ENCODE measurements at places on chromosomes 2 and 18.
A peak's percentile ranks its signal among the peaks of the same experiment; 100 is the strongest.

- DNase-seq: no peak
These were observed 122.0 kb downstream of the COPS8 start for GRCh38 chr2:237207646-237208045.

- peak; percentile 7 for DNase-seq
These were observed 118.9 kb downstream of the CCDC102B start for GRCh38 chr18:68916734-68917133.

DNA sequence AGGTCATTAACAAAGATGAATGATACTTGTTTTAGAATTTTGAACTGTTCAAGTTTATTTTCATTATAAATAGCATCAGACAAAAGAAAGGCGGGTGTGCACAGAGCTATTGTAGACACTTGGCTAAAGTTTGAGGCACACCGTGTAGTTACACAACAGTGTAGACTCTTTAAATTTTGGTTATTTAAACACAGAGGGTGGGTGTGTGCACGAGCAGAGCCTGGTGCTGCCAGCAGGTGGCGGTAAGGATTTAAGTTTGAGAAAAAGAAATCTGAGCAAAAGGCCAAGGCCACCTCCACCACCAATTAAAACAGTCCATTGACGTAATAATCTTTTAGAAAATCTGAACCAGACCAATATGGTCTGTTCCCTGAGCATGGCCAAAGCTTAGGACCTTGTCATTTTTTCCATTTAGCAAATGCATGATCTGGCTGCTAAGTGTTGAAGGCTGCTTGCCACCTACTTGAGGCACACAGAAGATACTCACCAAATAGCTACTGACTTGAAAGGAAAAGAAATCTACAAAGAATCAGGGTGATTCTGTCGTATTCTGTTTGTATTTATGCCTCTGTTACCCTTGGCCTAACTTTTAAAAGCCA lies 14.3 kb downstream of the COPS7B start:
- DNase-seq: peak; percentile 40

DNA sequence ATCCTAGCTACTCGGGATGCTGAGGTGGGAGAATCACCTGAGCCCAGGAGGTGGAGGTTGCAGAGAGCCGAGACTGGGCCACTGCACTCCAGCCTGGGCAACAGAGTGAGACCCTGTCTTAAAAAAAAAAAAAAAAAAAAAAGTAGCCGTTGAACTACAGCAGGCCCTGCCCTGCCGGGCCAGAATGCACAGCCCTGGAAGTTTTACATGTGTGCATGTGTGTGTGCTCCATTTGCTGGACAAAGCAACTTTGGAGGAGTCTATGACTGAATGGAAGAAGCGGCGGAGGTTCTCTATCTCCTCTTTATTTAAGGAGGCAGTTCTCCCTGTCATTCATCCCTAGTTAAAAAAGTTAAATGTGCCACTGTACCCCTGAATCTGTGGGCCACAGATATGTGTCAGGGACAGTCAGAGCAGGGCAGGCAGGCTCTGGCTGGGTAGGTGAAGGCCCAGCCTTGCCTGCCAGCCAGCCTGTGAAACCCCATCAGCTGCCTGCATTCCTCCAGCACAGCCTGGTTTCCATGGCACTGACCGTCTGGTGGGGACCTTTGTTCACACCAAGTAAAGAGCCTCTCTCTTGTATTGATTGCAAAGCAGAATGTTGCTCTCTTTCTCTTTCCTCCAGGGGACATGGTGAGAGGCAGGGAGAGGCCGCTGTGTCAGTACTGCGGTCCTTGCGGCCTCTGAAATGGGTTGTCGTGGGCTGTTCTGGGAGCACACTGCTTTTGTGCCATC lies 10.9 kb downstream of the LIPG start:
- no peak for DNase-seq

DNA sequence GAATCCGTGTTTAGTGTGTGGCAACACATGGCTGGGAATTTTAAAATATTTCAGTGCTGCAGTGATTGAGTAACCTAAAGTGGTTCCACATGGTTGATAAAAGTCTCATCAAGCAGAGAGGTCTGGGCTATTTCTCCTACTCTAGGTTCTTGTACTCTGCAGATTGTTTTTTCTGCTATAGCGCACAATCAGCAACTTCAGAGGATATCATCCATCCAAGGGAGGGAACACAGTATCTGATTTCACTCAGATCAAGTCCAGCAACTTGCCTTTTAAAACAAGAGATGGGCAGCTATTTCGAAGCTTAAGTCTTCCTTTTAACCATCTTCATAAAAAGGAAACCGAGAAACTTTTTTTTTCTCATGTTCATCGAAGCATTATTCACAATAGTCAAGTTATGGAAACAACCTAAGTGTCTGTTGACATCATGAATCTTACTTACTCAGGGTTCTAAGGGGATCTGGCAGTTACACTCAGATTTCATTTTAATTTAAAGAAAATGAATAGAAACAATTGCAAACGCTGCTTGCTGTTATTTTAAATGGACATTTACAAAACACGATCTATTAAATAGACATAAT lies 172.7 kb upstream of the TRIB2 start:
- DNase-seq: peak; percentile 22

- no peak for DNase-seq
These were observed 3.2 kb downstream of the CD226 start for GRCh38 chr18:69944436-69944835.

- no peak for DNase-seq
These were observed 27.9 kb downstream of the TMEM17 start for GRCh38 chr2:62478093-62478580.

DNA sequence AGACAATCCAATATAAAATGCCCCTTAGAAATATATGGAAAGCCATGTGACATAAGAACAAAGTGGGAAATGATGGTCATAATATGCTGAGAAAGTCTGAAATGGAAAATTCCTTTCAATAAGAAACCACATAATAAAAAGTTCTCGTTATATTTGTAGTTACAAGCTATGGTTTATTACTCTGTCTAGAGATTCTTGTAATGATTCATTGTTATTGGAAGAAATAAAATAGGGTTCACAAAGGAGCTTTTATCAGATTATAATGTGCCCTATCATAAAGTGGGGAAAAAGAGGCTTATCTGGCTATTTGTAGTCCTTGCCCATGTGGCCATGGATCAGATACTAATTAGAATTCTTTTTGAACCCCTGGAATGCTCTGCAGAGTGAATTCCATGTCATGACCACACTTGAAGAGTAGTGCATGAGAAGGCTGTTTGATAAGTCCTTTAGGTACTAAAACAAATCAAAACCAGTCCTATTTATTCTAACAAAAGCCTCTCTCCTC lies 420.7 kb upstream of the NRP2 start:
- DNase-seq: no peak

DNA sequence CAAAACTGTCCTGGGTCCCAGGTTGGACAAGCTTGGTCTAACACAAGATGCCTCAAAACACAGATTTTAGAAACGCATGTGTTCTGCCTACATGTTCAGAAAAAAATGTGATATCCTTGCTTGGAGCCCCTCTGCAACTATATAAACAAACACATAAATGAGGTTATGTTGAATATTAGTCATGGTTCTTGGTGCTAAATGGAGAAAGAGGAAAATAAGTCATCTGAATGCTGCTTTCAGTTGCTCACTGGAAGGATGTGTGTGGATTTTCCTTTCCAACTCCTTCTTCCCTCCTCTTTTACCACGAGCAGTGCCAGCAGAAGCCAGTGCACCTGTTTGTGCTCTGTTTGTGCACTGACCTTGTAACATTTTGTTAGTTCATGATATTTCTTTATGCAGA lies 85.3 kb downstream of the PIEZO2 start:
- no peak for DNase-seq

- no peak for DNase-seq
These were observed 21.2 kb downstream of the ADRA2B start for GRCh38 chr2:96095116-96095636.

DNA sequence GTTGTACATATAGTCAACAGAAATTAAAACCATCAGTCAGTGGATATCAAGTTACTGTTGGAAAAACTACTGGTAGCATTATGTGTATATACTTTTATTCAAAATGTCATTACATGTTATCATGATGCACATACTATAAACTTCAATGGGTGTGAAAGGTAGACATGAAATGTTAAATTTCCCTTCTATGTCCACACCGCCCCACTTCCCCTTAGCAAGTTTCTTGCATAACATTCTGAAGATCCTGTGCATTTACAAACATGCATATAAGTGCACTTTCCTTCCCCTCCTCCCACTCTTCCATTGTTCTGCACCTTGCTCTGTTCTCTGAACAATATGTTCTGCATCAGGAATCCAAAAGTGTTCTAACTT lies 16.6 kb upstream of the HK2 start:
- DNase-seq: no peak

GRCh38 chr2:200750323-200750910 lies 61.3 kb upstream of the BZW1 start:
- DNase-seq: no peak

DNA sequence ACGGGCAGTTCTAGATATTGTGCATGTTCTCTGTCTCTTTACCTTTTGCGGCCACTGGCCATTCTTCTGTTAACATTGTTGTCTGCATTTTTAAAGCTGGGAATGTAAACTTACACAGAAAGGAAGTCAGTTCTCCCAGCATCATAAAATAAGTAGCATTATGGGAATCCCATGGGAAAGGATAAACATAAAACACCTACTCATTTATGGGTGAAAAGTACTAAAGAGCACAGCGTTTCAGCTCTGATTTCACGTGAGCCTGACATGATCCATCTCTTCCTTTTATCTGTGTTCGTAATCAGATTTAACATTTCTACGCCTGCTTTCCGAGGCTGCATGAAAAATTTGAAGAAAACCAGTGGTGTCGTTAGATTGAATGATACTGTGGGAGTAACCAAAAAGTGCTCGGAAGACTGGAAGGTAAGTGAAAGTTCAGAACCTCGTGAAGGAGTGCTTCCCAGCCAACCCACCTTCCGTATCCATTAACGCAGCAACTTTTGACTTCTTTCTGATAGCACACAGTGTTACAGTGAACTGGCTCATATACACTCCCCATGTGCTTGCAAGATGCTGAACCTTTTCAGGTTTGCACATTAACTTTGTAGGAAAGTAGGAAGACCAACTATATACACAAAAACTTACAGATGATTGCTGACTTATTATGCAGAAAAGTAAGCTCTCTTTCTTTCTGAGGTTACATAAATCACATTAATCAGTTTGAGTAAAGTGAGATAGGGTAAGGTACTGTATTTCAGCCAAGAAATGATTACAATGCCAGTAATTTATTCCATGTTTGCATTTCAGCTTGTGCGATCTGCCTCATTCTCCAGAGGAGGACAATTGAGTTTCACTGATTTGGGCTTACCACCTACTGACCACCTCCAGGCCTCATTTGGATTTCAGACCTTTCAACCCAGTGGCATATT lies 86.5 kb upstream of the TTC39C start:
- no peak for DNase-seq

DNA sequence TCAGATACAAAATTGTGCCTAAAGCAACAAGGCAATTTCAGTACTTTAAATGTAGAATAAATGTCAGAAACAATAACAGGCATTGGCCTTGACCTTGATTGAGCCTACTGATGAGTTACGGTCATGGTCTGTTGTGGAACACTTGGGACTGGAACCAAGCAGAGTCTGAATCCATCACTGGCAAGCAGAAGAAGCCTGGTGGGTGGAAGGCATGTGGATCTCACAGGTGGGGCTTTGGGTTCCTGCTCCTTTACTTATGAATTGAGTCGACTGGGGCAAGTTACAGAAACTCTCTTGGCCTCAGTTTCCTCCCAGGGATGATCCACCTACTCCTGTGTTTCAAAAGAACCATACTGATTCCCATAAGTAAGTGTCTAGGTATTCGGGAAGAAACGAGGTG lies 102.3 kb downstream of the KCNF1 start:
- no peak for DNase-seq

- no peak for DNase-seq
These were observed 408.1 kb upstream of the UBE2E3 start for GRCh38 chr2:180572346-180572745.
